ENCODE measurements at places on chromosomes 12 and 14. TPM values are rescaled to one million over a fixed set of nuclear protein-coding genes. Genes with fewer than 3 reads are reported as not detected.

The BCL7A gene
- 5.8 TPM for total RNA-seq

The LMNTD1 gene
- not detected for total RNA-seq

The IRAK3 gene
- 19.3 TPM for total RNA-seq

DNA sequence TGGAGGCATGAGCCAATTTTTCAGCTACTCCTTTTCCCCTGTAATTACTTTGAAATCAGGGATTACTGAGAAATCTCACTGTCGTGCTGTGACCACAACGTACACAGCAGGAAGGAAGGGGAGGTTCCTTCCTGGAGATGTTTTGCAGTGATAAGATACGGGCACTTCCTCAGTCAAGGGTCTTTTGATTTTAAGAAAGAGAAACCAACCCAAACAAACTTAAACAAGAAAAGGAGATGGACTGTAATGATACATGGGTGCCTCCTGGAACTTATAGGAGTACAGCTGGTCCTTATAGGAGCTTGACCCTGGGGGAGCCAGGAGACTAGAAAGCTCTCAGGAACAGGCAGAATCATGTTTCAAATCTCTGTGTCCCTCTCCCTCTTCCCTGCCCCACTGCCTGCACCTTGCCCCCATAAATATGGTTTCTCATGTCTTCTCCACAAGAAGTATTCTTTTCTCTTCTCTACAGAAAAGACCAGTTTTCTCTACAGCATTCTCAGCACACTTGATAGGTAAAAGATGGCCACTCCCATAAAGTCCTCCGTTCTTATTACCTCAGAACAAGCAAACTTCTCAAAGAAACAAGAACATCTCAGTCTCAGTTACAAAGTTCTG, 281.1 kb upstream of the AMIGO2 start:
- DNase-seq: no peak

The CLEC1B gene
- total RNA-seq: not detected

DNA sequence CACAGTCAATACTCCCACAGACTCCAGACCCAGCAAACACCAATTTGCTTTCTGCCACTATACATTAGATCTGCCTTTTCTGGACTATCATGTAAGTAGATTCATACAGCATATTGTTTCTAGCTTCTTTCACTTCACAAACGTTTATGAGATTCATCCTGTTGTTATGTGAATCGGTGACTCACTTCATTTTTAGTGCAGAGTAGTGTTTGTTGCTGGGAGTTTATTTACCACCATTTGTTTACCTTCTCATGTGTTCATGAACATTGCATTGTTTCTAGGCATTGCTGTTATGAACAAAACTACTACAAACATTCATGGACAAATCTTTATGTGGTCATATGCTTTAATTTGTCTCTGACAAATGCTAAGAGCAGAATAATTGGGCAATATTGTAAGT, 807.8 kb upstream of the TMEM132C start:
- DNase-seq: no peak

DNA sequence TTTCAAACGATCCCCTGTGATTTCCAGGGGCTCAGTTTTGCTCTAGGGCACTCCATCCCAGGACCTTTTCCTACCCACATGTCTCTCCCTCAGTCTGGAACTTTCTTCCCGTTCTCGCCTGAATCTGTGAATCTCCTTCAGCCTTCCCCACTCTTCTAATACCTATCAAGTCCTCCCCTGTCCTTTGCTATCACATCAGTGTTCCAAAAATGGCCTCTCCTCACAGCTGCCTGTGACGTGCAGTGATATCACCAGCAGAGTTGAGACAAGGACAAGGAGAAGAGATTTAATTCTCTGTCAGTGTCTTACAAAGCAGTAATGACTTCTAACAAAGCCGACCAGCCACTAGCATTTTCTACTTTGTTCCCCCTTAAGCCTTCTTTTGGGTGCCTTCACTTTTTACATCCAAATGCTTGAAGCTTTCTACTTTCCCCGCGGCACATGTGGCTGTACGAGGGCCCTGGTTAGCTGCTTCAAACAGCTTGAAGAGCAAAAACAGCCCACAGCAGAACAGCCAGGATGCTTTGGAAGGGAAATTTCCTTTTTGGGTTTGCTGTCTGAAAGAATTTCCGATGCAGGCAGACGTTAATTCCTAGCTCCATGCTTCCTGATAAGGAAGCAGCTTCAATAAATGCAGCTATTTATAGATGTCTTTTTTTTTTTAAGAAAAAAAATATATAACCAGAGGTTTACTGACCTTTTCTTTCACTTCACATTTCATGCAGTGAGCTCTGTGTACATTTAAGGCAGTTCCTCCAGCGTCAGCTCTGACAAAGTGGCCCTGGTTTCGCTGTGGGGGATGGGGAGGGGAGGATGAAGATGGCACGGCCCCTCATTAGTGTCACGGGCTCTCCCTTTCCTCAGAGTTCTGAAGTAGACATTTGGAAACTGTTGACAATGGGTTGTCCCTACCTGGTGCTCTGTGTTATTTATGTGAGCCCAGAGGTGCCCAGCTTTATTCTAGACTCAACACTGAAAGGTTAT, 109.3 kb downstream of the ETV6 start:
- no peak for DNase-seq

- peak; percentile 27 for DNase-seq
These were observed 180.0 kb upstream of the C14orf180 start for GRCh38 chr14:104399432-104400155.

DNA sequence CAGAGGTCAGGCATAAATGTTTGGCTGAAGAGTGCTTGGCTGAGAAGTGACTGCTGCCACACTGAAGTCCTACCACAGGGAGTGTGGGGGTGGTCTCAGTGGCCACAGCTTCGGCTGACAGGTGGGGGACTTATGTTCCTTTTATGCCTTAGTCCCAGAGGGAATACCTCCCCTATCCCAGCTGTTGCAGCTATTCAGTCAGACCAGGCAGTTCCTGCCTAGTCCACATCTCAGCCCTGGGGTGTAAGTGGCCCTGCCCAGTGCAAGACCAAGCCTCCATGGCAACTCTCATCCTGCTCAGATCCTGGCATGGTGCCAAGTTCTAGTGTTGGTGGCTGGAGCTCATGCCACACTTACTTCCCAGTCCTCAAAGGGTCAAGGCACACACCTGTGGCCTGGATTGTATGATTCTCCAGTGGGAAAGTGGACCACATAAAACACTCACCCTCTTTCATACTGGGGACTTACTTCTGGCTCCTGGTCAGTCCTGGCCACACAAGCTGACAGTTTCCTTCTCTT, 161.3 kb upstream of the CAND1 start:
- DNase-seq: no peak

GRCh38 chr12:125149160-125150108, 84.2 kb downstream of the AACS start:
- DNase-seq: no peak

The MDM1 gene
- 18.3 TPM for total RNA-seq

The PPP1CC gene
- total RNA-seq: 111 TPM

DNA sequence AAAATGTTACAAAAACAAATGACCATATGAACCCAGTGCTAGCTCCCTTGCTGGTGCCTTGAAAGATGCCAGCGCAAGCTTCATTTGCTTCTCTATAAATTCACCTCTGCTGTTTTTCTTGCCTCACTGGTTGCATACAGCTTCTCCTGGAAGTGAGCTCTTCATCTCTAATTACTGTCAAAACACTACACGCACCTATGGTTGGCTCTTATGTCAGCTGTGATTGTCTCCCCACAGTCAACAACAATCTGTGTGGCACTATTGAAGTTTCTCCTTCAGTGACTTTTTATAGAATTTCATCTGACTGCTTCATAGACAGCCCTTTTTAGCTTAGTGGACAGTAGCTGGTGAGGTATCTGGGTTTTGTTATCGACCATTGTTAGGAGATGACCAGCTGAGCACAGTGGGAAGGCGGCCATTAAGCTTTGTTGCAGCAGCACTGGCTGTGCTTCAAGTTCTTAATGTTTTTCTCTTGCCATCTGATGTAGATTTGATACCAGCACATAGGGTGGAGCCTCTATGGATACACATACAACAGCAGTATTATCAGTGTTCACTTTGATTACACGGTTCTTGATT, 131.8 kb downstream of the KITLG start:
- no peak for DNase-seq

The SOAT2 gene
- total RNA-seq: 1.2 TPM

DNA sequence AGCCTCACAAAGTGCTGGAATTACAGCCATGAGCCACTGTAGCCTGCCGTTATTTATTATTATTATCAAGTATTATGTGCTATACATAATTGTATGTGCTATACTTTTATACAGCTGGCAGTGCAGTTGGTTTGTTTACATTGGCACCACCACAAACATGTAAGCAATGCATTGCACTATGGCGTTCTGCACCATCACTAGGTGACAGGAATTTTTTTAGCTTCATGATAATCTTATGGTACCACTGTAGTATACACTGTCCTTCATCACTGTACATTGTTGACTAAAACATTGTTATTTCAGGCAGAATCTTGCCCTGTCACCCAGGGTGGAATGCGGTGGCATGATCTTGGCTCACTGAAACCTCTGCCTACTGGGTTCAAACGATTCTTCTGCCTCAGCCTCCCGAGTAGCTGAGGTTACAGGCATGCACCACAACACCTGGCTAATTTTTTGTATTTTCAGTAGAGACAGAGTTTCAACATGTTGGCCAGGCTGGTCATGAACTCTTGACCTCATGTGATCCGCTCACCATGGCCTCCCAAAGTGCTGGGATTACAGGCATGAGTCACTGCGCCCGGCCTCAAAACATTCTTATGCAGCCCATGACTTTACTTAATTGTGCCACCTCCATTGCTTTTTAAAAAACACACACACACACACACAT, 17.1 kb downstream of the MRPL42 start:
- no peak for DNase-seq

The RDH16 gene
- total RNA-seq: 1.4 TPM

- DNase-seq: no peak
These were observed 8.2 kb downstream of the TDG start for GRCh38 chr12:103973909-103974308.

GRCh38 chr14:104981699-104982541, 3.7 kb upstream of the CLBA1 start:
- no peak for DNase-seq

- no peak for DNase-seq
These were observed 196.3 kb downstream of the PPM1H start for GRCh38 chr12:62738616-62739015.

The CIPC gene
- 39.5 TPM for total RNA-seq

DNA sequence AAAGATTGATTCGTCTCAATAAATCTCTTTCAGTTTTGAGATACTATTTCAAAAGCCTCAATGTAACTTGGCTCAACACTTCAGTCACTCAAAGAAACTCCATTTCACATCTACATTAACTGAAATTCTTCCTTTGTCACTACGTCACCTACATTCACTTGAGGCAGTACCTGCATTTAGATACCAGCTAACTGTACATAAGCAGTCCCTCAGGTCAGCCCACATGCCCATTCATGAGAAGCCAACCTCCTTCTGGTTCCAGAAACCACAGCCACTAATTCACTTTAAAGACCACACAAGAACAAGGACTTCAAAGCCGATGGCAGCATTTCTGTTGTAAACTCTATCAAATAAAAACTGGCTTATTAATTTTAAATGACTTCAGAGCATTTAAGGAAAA, 43.0 kb downstream of the SETD3 start:
- DNase-seq: no peak

The DEPDC4 gene
- 1.5 TPM for total RNA-seq

DNA sequence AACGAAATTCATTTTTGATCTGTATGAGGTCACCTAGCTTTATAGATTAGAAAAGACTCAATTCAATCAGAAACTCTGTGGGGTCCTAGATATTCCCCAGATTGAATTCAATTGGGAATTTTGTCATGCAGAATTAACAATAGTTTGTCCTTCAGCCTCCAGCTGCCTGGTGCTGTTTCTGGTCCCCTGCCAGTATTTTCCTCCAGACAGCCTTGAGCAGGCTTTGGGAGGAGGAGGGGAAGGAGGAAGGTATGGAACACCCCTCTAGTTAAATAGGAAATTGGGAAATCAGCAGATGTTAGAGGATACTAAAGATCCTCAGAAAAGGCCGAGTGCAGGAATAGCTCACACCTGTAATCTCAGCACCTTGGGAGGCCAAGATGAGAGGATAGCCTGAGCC, 10.6 kb downstream of the GRIP1 start:
- no peak for DNase-seq

DNA sequence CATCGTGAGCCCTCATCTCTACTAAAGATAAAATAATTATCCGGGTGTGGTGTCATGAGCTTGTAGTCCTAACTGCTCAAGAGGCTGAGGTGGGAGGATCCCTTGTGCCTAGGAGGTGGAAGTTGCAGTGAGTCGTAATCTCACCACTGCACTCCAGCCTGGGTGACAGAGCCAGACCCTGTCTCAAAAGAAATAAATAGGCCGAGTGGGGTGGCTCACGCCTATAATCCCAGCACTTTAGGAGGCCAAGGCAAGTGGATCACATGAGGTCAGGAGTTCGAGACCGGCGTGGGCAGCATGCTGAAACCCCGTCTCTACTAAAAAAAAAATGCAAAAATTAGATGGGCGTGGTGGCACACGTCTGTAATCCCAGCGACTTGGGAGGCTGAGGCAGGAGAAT, 70.9 kb downstream of the RESF1 start:
- DNase-seq: no peak

DNA sequence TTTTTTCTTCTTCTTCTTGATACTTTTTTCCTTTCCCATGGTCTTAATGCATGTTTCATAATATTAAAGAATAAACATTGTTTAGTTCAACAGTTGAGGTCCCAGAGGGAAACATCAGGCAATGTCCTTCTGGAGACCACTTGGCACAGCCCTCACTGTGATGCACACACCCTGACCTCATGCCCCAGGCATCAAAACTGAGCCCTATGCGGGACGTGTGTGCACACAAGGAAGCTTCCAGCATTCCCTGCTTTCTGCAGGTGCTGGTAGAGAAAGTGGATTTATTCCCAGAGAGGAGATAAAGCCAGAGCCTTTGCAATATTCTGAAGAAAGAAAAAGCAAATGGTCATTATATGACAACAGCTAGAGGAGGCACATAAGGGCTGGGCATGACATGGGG, 16.0 kb upstream of the CMKLR1 start:
- no peak for DNase-seq

The MAP3K9 gene
- total RNA-seq: 0.36 TPM

- peak; percentile 67 for DNase-seq
These were observed 4.9 kb downstream of the NFATC4 start for GRCh38 chr14:24372701-24373416.

The BMP4 gene
- 12.0 TPM for total RNA-seq

- no peak for DNase-seq
These were observed 16.7 kb downstream of the AHSA1 start for GRCh38 chr14:77474479-77475177.

- no peak for DNase-seq
These were observed 183.3 kb downstream of the SSPN start for GRCh38 chr12:26378711-26379110.

DNA sequence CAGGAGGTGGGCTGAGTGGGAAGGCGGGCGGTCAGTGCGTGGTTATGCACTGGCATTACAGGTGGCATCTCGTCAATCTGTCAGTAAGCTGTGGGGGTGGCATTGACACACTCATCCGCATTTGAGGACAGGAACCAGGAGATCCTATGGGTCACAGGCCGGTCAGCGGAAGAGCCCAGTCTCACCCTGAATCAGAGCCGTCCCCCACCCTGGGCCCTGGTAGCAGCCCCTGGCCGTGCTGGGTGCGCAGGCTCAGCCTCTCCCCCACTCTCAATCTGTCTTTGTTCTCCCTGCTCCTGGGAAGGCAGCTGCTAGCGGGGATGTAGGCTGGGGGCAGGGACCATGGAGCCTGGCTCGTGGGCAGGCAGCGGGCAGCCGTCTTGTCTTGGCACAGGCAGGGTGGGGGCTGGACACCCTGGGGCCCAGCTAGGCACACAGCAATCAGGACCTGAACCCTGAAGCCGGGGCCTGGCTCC, 5.1 kb downstream of the INF2 start:
- no peak for DNase-seq
